Neural crest cell (in vitro differentiated cells): ENCODE measurements at places on chromosomes 2 and 18.

DNA sequence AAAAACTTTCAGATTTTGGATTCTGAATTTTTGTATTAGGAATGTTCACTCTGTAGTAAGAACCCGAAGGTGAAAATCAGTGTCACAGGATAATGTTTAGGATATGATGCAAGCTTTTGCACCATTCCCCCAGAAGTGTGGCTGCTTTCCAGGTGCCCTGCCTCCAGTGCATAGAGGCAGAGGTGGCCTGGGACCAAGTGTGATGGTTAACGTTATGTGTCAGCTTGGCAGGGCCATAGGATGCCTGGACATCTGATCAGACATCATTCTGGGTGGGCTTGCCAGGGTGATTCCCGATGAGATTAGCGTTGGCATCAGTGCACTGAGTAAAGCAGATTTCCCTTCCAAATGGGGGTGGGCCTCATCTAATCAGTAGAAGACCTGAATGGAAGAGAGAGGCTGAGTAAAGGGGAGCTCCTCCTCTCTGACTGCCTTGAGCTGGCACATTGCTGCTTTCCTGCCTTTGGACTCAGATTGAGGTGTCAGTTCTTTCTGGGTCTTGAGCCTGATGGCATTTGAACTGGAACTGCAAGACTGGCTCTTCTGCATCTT lies 177.4 kb upstream of the HS6ST1 start:
- no peak for DNase-seq

DNA sequence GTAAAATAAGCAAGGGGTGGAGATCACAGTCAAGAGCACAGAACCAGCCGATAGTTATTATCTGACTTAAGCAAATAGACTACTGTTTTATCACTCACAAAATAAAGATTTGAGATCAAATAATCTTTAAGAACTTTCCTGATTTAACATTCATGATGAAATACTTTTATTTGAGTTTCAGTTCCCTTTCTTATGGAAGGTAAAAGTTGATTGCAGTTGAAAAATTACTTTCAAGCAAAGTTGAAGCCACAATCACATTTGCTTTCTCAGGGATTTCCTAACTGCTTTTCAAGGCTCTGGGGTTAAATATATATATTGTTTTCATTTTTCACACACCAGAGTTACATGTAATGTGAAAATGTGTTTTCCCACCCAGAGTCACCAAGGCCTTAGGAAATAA lies 599.5 kb downstream of the KCNJ3 start:
- no peak for DNase-seq

GRCh38 chr18:74832999-74833398 lies 235.3 kb downstream of the ZNF407 start:
- no peak for DNase-seq

DNA sequence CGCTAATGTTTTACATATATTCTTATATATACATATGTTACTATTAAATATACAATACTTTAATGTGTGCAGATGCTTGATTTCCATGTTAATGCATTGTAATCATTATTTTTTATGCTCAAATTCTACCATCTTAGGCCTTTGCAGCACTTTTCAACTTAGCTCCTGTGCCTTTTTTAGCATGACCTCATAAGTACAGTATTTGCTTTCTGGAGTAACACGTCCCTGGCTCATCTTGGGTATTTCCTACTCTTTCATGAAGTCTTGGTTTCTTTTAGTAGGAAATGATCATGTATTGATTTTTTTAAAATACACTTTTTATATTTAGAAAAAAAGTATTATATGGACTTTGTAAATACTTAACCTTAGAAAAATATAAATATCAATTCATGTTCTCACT lies 36.5 kb downstream of the CAB39 start:
- no peak for DNase-seq

DNA sequence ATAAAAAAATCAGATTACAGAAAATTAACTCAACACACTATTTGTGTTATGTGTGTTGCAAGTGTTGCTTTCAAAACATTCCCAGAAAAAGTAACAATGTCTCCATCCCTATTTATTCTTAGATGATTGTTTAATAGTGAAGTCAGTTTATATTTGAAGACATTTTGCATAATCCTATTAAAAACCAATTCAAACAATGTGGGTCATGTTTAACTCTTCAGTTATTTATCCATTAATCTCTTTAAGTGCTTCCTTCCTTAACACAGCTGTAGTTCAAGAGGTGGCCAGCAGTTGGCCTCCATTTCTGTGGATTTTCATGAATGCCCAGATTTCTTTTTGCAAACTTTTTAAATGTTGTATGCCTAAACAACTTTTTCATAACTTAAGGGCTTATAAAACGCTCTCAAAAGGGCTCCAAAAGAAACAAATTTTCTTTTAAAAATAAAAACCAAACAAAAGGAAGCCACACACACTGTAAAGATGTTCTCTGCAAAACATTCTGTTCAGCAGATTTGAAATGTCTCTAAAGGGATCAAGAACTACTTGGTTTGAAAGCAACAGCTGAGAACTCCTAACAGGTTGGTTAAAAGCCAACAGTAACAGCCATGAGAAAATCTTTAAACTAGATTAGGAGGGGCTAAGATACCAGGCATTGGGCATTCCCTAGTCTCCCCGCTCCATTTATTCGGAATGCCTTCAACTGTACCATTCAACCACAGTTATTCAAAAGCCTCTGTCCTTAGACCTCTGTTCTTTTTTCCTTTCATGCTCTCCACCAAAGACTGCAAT lies 71.5 kb downstream of the THADA start:
- DNase-seq, result no peak

- DNase-seq, result no peak
Measured at GRCh38 chr2:71685073-71685848, 231.9 kb downstream of the DYSF start.

DNA sequence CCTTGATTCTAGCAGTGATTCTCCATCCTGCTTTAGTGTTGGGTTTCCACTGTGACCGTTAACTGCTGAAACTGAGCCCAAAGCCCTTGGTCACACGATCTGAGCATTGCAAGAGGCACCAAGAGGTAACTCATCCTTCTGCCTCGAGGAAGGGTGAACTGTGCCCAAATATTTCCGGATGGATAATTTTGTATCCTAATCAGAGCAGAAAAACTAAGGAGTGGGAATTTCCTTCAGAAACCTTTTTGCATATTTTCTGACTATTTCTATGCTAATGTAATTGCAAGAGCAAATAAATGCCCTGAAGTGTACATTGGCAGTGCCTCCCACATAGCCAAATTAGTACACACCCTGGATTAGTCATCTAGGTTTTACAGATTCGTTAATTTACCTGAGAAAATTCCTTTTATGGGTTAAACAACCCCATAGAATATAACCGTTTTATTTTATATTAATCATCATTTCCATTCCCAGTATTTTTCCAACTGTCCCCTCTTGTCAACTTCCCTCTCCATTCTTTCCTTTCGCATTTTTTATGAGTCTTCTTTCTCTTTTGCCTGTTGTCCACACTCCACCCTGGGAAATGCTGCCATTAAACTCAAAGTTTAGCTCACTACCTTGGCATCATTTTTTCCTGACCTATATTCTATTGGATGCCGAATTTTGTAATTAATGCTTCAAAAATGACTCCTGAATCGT lies 31.7 kb upstream of the COBLL1 start:
- no peak for DNase-seq

DNA sequence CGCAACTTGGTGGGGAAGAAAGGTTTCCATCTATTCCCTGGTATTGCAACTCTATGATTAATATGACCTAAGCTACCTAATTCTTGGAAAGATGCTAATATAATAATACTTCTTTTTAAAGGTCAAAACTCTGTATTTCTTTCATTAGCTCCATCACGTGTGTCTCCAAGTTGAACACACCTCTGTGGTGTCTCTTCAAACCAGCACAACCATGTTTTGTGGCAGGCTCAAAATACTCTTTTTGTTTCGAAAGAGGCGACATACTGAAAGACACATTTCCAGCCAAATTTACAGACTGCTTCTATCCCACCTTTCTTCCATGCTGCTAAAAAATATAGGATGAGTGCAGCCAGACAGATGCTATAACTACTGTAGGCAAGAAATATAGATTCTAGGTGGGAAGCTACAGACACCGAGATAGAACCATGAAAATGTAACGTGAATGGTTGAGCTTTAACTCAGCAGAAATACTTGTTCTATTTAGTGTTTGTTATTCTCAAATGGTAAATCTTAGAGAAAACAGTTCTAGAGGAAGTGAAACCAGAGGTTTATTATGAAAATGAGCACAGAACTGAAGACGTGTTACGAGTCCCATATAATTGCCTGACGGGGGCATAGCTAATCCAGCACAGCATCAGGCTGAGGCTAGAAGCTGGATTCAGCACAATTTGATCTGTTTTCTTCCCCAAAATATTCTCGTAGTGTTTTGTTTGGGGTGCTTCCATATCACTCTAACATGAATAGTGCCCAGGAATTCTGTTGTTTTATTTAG lies 991.5 kb upstream of the FANCL start:
- DNase-seq, result no peak

DNA sequence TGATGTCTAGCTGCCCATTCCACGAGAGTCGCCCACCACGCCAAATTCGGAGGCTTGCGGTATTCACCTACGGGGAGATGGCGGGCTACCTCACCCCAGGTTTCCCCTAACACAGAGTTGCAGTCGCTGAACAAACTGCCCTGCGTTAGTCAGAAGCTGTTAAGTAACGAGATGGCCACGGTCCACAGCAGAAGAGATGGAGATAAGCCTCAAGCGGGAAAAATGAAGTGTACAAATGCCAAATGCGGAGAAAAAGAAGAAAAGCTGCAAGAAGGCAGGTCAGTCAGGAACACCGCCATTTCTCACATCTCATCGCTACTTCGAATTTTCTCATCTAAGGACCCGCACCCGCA lies 425 bp downstream of the ASB3 start:
- DNase-seq, result no peak

- no peak for DNase-seq
Measured at GRCh38 chr2:47179388-47179787, 24.3 kb upstream of the STPG4 start.

DNA sequence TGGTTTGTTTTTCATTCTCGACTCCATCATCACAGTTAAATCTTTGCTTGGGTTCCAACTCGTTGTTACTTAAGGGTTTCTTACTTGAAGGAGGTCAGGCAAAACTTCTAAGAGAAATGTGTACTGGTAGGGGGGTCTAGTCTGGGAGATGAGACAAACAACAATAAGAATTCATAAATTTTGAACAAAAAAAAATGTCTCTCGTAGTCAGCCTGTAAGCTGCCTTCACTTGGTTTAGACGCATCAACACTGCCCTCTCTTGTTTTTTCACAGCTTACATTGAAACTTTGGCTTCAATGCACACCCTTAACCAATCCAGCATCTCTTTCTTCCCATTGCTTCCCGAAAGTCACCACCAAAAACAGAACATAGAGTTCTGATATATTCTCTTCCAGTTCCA lies 576.4 kb upstream of the PIK3C3 start:
- no peak for DNase-seq

DNA sequence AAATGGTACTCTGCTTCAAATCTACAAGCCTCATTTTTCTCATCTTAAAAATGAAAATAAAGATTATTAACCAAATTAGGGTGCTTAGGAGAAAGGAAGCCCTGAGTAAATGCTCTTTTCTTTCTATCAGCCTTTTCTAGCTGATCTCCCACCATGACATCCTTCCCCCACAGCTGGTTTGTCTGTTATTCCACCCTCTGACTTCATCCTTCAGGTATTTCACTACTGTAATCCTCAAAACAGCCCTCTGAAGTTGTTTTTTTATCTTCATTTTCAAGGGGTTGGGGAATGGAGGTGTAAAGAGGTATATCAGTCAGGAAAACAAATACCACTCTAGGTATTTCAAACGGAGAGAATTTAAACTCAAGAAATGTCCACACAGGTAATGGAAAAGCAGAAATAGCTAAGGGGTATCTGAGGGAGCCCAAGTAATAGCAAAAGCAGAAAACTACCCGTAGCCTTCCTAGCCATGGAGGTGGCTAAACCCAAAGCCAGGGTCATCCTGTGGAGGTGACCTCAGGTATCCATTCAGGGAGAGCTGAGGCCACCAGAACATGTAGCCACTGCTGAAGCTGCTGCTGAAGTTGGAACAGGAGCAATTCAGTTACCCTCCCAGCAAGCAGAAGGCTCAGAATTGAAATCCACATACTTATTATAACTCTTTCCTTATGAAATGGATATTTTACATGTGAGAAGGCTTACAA lies 990.9 kb upstream of the ACVR2A start:
- DNase-seq, result no peak

GRCh38 chr2:200687922-200688920 lies 102.4 kb downstream of the AOX1 start:
- no peak for DNase-seq

GRCh38 chr2:65227020-65227455 lies 593 bp upstream of the ACTR2 start:
- DNase-seq, result no peak

DNA sequence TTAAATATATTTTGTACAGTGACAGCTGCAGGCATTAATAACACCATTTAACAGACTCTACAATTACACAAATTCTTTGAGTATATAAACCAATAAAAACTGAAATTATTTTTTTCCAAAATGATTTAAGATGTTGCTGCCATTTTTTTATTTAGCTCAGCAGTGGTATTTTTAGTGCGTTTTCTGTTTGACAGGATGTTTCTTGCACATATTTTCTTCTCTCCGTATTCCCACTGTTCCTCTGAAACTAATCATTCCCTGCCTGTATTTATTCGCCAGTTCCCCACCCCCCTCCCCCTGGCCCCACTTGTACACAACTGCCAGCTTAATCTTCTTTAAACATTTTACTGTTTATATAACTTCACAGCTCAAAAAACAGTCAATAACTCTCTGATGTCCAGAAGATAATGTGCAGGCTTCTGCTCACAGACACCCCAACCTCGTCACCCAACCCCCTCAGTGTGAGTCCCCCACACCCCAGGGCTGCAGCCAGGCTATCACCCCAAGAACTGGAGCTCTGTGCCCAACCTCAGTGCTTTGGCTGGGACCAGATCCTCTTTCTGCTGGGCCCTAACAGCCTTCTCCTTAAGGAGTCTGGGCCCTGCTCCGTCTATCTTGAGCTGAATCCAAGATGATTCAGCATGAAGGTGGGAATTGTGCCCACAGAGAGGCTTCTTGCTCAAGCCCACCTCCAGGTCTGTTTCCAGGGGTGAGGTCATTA lies 41.6 kb upstream of the MAP4K4 start:
- no peak for DNase-seq

DNA sequence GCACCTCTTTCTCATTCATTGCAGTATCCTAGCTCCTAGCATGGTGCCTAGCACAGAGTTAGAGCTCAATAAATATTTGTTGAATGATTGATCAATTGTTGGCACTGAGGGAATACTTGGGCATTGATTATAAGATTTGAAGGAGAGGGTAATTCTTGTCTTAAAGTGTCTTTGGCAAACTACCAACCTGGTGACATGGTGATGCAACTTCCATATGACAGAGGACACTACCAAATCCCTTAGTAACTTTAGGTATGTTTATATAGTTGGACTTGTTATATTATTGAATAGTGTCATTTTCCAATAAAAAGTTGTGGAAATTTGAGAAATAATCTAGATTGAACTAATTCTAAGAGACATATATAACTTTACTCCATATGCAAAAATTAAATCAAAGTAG lies 58.6 kb upstream of the CHMP1B start:
- DNase-seq, result no peak

GRCh38 chr2:66729416-66730330 lies 294.7 kb downstream of the MEIS1 start:
- DNase-seq, result no peak

GRCh38 chr2:25324905-25325592 lies 16.7 kb downstream of the DNMT3A start:
- no peak for DNase-seq

GRCh38 chr2:114436329-114436728 lies 6.1 kb upstream of the DPP10 start:
- no peak for DNase-seq

- DNase-seq, result no peak
Measured at GRCh38 chr2:168160897-168161296, 86.5 kb downstream of the STK39 start.

GRCh38 chr2:240183875-240184590 lies 43.6 kb upstream of the OTOS start:
- DNase-seq, result no peak

GRCh38 chr2:206556357-206556949 lies 85.8 kb upstream of the FAM237A start:
- no peak for DNase-seq
